COLO829 (cell line): ENCODE measurements at places on chromosomes 5 and 9.

- DNase-seq = no peak
These were observed 18.7 kb upstream of the WNT8A start for GRCh38 chr5:138065102-138065501.

DNA sequence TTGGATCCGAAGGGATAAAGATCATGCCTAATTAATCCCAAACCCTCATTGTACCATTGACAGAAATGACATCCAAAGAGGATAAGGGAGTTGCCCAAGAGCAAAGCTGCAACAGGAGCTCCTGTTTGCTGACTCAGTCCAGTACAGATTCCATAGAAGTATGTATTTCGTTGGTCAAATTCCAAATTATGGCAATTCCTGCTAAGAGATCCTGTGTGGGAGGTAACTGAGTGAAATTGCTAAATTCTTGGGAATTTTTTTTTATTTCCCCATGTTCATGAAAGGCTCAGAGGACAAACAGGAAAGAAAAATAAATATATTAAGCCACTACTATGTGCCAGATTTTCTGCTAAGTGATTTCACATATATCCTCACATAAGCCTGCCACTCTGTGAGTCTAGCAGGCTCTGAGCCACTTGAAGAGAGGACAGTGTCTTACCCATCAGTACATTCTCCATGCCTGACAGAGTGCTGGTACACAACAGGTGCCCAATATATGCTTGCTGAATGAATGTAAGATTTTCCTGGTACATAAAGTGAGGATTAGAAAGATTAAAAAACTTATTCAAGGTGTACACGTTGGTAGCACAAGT, 132.7 kb downstream of the GLIS3 start:
- DNase-seq = no peak

GRCh38 chr5:9082996-9083395, 462.9 kb downstream of the SEMA5A start:
- no peak for DNase-seq

- DNase-seq = peak; percentile 94
These were observed at the start of gene IPO11 for GRCh38 chr5:62412549-62413329. TSS of gene IPO11 (plus strand) at chr5:62412763. CDS start at chr5:62437280, 24,517 bp downstream.

DNA sequence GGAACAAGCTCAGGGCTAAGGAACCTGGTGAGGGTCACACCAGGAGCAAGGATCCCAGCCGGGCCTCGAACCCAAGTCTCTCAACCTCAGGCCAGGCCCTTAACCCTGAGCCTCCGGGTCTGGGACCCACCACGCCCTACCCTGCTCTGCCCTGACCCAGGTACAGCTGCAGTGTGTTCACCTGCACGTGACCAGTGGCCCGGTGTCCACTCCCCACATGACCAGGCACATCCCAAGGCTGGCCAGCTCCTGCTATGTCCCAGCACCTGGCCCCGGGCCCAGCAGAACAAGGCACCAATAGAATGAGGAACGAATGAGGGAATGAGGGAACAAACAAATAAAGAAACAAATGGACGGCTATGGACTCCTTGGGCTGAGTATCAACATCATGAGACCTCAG, 112.0 kb upstream of the SARDH start:
- DNase-seq = no peak

- peak; percentile 96 for DNase-seq
These were observed 92.1 kb downstream of the DAB2IP start for GRCh38 chr9:121743441-121744001.

GRCh38 chr9:75798505-75798904, 92.0 kb upstream of the PCSK5 start:
- DNase-seq = no peak

DNA sequence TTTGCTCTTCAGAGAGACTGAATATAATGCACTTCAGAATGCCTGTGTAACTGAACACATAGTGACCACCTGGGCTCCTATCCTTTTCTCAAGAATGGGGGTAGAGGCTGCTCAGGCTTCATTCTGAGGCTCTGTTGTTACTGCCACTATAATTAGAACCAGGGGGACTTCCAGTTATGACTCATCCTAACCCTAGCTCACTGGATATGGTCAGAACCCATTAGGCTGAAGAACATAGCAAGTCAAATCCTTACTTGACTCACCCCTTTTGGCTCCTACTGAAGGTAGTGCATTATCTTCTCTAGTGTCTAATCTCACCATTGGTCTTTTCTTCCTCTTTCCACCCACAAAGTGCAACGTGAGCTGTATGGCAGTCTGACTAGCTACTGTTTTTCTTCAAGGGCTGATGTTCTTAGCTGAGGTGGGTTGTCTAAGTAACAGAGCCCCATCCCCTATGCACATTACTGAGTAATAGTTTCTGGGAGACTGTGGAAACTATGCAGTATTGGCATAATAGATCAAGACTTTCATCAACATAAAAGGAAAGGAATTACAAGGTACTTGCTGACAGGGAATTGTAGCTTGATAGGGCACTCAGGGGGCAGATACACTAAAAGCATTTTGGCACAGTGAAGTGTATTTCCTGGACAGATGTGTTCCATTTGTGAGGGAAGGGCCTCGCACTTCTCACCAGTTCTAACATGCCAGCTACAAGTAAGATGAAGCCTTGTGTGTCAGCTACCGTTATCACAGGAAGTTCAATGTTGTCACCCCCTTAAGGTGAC, 431.0 kb upstream of the MEF2C start:
- DNase-seq = peak; percentile 2
